ENCODE measurements at places on chromosomes 5 and 9.

DNA sequence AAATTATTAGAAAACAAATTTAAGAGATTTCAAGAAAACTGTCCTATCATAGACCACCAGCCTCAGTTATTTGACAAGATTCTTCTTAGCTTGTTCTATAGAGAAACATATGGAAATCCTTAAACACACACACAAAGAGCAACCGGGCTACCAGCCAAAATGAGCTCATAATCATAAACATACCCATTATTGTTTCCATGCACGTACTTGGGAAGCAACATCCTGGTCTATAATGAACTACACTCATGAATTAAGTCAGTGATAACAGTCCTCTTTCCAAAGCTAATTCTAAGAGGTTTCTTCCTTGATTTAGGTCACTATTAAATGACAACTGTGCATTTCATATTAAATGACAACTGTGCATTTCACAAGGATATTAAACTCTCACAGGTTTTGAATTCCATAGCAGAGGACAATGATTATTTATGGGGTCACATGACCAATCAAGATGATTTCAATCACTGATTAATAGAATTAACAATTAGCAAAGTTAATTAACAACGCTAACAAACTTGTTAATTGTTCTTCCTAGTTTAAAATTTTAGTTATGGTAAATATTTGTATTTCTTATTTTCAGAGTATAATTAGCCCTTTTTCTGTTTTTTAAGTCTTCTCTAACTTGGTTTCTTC lies 77.0 kb downstream of the OXCT1 start:
- no peak for DNase-seq

- DNase-seq: no peak
Measured at GRCh38 chr5:124605541-124605940, 140.9 kb downstream of the ZNF608 start.

- DNase-seq: no peak
Measured at GRCh38 chr5:6083311-6083978, 294.9 kb downstream of the MED10 start.

DNA sequence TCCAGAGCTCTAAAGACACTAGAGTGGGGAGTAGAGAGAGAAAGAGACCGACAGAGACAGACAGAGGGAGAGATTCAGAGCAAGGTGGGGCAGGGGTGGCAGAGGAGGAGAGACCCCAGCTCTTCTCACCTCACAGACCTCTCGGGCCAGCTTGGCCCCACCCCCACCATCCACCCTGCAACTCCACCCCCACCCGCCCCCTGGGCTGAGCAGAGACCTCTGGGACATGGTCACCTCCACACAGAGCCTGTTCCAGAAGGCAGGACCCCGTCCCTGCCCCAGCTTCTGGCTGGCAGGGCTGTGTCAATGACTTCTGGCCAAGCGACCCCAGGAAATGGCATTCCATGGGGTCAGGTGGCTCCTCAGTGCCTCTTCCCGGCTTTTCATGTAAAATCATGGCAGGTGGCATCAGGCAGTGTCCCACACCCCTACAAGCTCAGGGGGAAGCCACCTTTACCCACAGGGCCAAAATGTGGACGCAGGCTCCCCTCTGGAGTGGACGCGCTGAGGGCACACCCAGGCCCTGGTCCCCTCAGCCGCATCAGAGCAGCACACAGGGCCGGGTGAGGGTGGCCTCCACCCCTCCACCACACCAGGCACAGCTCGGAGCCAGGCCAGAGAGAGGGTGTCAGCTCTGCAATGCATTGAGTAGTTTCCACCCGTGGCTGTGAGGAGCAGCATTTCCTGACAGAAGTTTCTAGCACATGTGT lies 131.2 kb upstream of the LPCAT1 start:
- DNase-seq: no peak

Measured in DMS79 treated with DMSO at 0.1 percent for 48 hours (cell line).